ENCODE measurements at places on chromosomes 3 and 15.

GRCh38 chr15:57134851-57135250 is 216.4 kb downstream of the TCF12 start:
- no peak for DNase-seq

GRCh38 chr15:101651554-101652097 is 555 bp downstream of the TM2D3 start:
- DNase-seq = no peak

DNA sequence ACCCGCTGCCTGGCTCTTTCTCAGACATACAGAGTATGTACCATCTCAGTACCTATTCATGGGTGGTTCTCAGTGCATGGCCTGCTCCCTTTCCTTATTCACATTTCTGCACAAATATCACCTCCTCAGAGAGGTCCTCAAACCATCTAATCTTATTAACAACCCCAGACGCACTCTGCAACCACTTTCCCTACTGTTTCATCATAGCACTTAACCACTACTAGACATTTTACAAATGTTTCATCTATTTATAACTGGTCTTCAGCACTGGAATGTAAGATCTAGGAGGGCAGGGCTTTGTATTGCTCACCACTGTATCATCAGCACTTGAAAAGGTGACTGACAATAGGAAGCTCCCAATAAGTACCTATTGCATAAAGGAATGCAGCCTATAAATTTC is 45.1 kb downstream of the TNIK start:
- DNase-seq = no peak

DNA sequence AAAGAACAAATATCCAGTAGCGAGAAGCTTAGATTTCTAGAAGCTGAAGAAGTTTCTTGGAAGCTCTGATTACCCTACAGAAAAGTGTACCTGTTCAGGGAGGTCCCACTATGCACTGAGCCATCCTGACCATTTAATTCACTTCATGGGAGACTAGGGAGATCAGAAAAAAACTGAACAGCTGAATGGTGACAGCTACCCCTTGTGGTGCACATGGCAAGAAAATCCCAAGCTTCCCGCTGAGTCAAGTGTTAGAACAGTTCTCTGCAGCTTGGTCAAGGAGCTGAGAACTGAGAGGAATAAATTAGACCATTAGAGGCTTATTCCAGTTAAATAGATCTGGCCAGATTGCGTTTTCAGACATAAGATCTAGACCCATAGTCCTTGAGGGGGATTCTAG is 197.2 kb upstream of the VEPH1 start:
- no peak for DNase-seq

DNA sequence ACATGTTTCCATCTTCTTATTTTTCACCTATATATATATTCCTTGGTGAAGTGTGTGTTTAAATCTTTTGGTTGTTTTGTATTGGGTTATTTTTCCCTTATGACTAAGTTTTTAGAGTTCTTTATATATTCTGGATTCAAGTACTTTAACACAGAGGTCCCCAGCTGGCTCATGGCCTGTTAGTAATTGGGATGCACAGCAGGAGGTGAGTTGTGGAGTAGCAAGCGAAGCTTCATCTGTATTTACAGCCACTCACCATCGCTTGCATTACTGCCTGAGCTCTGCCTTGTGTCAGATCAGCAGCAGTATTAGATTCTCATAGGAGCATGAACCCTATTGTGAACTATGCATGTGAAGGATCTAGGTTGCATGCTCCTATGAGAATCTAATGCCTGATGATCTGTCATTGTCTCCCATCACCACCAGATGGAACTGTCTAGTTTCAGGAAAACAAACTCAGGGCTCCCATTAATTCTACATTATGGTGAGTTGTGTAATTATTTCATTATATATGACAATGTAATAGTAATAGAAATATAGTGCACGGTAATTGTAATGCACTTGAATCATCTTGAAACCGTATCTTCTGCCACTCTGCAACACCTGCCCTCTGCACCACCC is 151.6 kb downstream of the RSRC1 start:
- DNase-seq = no peak

DNA sequence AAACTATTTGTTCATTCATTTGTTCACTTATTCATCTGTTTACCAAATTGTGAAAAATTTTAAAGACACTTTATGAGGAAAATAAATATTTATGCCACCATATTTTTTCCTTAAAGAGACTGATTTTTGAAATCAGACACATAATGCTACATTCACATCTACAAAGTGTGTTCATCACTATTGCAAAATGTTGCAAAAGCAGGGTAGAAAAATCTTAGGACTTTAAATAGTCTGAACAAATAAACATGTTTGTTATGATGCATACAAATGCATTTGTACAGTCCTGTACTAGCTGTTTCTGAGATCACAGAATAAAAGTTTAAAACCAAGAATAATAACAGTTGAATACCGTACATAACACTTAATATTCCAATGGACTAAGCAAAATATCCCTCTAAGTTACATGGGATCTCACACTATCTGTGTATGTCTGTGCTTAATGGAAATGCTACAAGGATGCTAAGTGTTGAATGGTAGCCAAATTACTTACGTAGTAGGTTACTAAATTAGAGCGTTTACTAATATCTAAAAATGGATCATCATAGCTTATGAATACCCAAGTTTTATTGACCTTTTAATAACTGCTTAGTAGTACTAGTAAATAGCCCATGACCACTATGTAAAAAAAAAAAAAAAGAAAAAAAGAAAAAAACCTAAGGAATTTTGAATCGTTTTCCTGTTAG is 25.1 kb downstream of the ATP11B start:
- DNase-seq = no peak

- no peak for DNase-seq
Measured at GRCh38 chr15:62173215-62173614, 8.1 kb upstream of the C2CD4B start.

GRCh38 chr3:159045279-159045885 is 243.5 kb downstream of the MFSD1 start:
- DNase-seq = no peak

DNA sequence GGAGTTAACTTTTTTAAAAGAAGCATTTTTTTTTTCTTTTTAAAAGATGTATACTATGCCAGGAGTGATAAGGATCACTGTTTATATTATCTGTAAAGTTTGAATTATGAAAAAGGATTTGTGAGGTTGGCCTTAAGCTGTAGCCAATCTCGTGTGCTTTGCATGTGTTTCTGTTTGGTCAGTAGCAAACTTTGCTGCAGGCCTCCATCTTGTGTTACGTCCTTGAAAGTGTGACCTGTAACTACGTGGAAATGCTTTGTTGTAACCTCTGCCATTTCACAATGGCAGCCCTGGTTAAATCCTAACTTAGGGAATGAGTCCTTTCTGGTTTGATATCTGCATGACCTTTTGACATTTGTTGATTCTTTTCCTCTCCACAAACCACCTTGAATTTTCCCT is 1345.6 kb downstream of the NSUN3 start:
- DNase-seq = no peak

DNA sequence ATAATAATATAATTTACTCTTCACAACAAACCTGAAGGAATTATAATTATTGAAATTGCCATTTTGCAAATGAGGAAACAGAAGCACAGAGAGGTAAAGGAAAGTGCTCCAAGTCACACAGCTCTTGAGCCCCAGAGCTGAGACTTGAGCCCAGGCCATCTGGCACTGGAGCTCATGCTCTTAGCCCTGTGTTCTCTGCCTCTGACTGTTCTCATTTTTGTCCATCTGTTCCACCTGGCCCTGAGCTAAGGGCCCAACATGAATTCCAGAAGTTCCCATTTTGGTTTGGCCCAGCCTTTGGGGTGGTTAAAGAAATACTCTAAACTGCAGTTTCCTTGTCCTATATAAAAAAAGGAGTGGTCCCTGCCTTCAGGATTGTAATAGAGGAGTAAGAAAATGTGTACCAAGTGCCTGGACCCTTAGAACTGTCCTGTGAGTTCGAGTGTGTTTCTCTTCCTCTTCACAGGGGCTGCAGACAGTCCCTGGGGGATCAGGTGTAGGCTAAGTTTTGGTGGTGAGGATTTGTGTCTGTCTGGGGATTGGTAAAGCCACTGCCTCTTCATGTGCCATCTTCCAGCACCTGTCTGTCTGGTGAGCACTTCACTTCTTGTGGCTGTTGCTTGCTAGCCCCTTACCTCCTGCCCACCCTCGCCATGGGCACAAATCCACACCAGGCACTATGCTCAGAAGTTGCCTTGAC is 91.8 kb downstream of the DNAJB8 start:
- DNase-seq = no peak

- DNase-seq = no peak
Measured at GRCh38 chr15:42285034-42285433, 11.8 kb upstream of the TMEM87A start.

- DNase-seq = no peak
Measured at GRCh38 chr3:106610362-106610959, 741.6 kb upstream of the CBLB start.

DNA sequence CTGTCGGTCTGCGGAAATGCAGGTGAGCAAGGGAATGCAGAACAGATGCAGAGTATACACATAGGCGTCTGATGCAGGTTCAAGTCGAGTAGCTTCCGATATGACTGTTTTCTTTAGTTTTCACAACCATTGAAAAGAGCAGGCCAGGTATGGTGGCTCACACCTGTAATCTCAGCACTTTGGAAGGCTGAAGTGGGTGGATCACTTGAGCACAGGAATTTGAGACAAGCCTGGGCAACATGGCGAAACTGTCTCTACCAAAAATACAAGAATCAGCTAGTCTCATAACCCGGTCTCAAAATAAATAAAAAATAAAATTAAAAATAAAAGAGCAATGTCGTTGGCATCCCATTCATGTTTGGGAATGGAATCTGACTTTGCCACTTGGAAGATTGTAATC is 101.5 kb downstream of the PTPRG start:
- DNase-seq = no peak

DNA sequence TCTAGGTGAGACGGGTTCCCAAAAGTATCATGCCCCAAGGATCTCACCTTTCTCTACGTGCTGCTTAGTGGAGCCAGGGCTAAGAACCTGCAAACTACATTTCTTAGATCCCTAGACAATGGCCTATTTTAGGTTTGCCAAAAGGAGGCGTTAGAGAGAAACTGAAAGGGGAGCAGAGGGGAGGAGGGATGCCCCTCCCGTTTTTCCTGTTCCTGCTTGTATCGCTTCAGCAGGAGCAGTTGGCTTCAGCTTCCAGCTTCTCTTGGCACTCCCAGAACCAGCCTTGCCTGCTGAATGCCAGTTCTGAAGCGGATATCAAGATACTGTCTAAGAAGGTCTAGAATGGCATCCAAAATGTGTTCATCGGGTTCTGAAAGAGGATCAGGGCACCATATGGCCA is 58.4 kb upstream of the ABHD17C start:
- no peak for DNase-seq

GRCh38 chr3:9045371-9045770 is 82.1 kb upstream of the RAD18 start:
- DNase-seq = no peak

GRCh38 chr15:22887157-22887951 is 48.9 kb downstream of the NIPA2 start:
- DNase-seq = no peak

DNA sequence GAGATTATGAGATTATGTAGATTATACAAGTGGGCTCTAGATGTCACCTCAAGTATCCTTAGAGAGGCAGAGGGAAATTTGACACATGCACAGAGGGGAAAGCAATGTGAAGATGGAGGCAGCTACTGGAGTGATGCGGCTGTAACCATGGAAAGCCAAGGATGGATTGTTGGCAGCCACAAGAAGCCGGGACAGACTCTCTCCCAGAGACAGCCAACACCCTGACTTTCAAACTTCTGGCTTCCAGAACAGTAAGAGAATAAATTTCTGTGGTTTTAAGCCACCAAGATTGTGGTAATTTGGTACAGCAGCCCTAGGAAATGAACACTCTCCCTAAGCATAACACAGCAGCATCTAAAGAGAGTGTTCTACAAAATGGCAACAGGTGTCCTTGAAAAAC is 34.4 kb upstream of the PRICKLE2 start:
- DNase-seq = no peak

DNA sequence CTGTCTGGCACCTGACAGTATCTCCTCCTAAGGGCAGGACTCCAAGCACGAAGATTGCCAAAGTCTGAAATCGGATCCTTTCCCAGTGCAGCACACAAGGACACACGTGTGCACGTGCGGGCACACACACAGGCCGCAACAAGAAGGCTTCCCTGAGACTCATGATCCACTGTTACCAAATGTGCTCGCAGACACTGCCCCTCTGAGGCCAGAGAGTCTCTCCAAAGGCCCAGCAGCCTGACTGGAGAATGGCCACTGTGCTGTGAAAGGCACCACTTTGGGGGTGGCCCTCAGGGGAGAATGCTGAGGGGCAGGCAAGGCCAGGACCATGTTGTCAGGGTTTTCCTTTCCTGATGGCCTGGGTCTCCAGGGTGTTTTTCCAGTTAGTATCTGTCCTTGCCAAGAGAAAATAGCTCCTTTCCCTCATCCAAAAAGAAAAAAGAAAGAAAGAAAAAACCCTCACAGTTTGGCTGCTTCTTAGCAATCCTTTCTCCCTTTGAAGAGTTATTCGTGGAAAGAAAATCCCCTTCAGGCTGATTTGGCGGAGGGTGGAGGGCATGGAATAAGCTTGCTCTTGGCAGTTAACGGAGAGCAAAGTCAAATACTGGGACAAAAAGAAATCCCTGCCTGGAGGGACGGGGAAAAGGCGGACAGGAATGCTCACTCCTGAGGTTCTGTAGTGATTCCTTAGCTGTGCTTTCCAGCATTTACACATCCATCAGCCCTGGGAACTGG is 112.2 kb upstream of the ETV5 start:
- no peak for DNase-seq

GRCh38 chr3:56870436-56870835 is 68.7 kb upstream of the ARHGEF3 start:
- DNase-seq = no peak

GRCh38 chr3:56322862-56323261 is 145.4 kb downstream of the ERC2 start:
- no peak for DNase-seq

DNA sequence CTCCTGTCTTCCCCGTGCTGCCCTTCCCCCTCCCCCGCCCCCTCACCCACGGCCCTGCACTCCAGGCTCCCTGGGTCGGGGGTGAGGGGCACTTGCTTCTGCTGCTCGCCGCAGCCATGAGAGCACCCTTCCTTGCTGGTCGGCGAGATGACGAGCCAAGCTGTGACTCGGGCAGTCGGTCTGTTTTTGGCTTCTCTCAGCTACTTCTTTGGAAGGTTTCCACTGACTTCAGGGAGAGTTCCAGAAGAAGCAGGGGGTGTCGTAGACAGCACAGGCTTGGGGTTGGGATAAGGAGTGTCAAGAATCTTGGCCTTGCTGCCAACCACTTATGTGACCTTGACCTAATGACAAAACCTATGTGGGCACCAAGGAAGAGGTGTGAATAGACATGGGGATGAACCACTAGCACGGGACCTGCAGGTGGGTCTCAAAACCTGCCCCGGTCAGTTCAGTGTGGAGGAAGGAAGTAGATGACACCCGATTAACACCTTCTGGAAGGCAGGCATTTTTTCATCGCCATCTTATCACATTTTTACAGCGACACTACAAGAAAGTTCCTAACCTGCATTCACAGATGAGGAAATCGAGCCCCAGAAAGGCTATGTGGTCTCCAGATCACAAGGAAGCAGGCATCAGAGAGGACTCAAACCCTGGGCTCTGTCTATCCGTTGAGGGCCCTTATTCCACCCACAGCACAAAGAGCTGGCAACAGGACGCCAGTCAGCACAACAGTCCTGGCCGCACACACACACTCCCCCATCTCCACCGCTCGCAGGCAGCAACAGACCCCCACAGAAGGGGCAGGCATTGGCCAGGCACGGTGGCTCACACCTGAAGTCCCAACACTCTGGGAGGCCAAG is 120.9 kb downstream of the LIPC start:
- DNase-seq = no peak

- DNase-seq = no peak
Measured at GRCh38 chr15:59191855-59192237, 14.8 kb upstream of the LDHAL6B start.
